ENCODE measurements at places on chromosomes 1 and 21.

GRCh38 chr1:90826024-90826423 lies 108.9 kb upstream of the BARHL2 start:
- DNase-seq = no peak

DNA sequence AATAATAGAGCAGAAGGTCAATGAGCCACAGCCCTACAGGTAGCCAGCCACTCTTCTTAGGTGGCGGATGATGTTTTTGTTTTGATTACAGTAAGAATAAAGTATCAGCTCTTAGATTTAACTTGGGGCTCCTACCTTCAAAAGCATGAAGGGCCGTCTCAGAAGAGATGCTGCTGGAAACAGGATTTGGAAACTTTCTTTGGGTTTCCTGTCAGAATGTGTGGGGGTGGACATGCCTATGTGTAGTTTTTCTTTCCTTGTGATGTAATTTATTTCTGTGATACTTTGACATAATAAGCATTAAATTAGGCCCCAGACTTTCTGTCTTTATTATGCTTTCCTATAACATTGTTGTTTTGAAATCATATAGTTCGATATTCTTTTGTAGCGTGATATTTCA lies 1.5 kb downstream of the RAP1A start:
- peak; percentile 36 for DNase-seq

DNA sequence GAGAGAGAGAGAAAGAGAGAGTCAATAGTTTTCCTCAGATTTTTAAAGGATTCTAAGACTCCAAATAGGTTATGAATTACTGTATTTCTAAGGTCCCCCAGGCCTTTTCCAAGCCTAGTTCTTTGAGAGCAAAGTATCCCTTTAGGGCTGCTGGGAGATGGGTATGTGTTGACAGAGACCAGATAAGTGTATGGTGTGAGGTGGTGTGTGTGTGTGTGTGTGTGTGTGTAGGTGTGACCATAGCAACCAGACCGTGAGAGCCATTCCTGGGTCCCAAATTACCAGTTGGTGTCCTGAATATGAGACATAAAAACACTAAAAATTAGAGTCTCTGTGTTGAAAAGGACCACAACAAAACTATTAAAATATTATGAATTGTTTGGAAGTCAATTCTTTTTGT lies 41.7 kb upstream of the DNAJC6 start:
- DNase-seq = no peak

DNA sequence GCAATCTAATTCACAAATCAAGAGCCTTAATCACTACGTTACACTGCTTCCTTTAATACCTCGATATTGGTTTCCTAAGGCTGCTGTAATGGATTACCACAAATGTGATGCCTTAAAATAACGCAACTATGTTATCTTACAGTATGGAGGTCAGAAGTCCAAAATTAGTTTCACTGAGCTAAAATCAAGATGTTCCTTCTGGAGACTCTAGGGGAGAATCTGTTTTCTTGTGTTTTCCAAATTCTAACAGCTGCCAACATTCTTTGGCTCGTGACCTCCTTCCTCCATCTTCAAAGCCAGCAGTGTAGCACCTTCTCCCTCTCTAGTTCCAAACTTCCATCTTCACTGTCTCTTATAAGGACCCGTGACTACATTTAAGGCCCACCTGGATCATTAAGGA lies 335.0 kb upstream of the NFIA start:
- DNase-seq = no peak

- no peak for DNase-seq
Measured at GRCh38 chr1:7389906-7390603, 381.0 kb upstream of the VAMP3 start.

- peak; percentile 69 for DNase-seq
Measured at GRCh38 chr1:9279172-9279840, 13.4 kb upstream of the SPSB1 start.

DNA sequence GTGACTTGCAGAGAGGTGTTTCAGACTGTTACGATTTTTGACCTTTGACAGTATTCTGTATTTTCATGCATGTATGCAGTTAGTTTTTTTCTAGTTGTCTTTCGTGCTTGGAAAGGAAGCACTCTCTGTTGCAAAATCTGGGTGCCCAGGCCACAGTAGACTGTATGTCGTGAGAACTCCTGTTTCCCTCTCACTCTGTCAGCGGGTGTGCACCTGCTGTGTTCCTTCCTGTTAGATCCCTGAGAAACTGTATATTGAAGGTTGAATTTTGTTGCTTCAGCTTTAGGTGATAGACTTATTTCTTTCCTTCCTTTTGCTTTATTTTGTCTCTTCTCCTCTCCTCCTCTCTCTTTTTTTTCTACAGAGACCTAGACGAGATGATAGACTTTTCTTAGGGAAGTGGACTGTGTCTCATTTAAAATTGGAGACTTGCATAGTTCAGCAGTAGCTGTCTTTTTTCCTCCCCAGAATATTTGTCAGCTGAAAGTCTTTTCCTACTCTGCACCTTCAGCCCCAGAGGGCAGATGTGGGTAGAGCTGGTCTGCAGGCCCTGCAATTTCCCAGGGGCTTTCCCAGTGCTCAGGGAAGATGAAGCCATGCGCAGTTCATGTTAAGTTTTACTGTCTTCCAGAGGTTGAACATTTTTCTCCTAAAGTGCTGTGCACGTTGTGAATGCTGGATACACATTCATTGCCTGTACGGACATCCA lies 1.4 kb downstream of the TRAPPC10 start:
- DNase-seq = no peak

- DNase-seq = peak; percentile 31
Measured at GRCh38 chr1:33188572-33189275, 6.9 kb upstream of the TRIM62 start.

GRCh38 chr1:248802454-248802853 lies 23.3 kb downstream of the SH3BP5L start:
- DNase-seq = no peak

GRCh38 chr21:43574741-43575472 lies 84.4 kb downstream of the HSF2BP start:
- no peak for DNase-seq

- no peak for DNase-seq
Measured at GRCh38 chr1:158334526-158335212, 3.3 kb upstream of the CD1B start.

DNA sequence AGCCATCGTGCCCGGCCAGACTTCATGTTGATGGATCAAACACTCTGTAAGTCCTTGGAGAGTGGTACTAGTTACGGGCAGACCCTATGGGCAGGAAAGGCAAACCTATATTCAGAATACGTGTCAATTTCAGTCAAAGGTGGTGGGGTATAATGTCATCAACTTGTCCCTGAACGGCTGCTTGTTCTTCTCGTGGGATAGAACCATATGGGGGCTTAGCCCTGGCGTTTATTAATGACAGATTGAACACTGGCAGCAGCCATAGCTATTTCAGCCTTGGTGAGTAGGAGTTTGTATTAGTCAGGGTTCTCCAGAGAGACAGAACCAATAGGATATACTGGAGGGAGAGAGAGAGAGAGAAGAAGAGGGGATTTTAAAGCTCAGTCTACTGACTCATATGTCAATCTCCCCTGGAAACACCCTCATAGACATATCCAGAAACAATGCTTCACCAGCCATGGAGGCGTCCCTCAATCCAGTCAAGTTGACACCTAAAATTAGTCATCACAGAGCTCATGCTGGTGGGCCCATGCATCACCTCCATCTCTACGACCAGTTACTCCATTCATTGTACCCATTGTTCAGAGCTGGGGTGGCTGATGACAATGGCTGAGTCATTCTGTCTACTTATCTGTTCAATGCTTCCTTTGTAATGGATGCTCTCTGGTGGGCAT lies 16.1 kb upstream of the AQP10 start:
- peak; percentile 43 for DNase-seq

GRCh38 chr1:247434005-247434404 lies 18.0 kb downstream of the NLRP3 start:
- DNase-seq = no peak

DNA sequence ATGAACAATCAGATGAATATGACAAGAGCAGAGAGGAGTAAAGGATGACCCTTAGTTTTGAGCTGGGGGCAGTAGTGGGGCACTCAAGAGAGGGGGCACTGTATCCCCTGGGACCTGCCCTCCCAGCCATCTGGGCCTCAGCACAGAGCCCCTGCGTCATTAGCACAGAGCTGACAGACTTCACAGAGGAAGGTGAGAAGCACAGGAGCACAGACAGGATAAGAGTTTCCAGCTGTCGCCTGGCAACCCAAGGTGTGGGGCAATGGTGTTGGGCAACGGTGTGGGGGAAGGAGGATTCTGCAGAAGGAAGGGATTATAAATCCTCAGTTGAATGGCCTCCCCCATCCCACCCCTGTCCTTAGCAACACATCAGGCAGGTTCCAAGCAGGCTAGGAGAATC lies 30.2 kb downstream of the RAB3B start:
- DNase-seq = no peak

DNA sequence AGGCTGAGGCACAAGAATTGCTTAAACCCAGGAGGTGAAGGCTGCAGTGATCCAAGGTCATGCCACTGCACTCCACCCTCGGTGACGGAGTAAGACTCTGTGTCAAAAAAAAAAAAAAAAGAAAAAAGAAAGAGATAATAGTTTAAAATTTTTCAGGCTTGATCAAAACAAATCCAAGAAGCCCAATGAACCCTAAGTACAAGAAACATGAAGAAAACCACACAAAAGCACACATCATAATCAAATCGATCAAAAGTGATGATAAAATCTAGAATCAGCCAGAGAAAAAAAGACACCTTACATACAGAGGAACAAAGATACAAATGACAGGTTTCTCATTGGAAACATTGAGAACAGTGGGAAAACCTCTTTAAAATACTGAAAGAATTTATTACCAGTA lies 31.5 kb downstream of the LDLRAD1 start:
- no peak for DNase-seq

DNA sequence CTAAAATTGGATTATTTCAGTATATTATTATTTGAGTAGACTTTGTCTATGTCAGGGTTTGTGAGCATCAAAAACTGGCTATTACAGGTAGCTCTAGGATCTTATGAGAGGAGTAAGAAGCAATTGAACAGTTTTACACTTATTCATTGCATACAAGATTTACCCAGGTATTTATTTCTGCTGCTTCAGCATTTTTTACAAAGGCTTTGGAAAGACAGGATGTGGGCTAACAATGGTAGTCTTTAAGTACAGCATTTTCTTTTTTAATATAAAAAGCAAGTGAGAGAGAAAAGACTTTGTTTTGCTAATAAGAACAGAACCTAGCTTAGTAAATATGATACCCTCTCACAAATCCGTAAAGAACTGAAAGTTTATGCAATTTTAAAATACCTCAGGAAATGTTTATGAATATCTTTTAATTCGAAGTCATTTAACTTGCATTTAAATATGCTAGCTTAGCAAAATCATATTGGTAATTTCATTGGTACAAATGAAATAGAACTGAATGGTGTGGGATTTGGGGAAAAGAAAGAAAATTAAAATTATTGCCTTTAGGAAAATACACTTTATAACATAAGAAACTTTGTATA lies 32.1 kb upstream of the RGS18 start:
- DNase-seq = no peak

All from fibroblast of mammary gland (primary cell).